Caco-2 (cell line): ENCODE measurements at places on chromosomes 7 and 10.

GRCh38 chr7:52311886-52312285 lies 723.5 kb upstream of the POM121L12 start:
- no peak overlapping the region for H3K4me3 ChIP-seq
- no peak overlapping the region for H3K27ac ChIP-seq
- no peaks in the 10 kb centered on the region for H3K36me3 ChIP-seq
- peak; percentile 40 for DNase-seq
- 0 out of 2 replicates have a peak, but pooled peaks cover 4% of the 10 kb centered on the region for H3K4me1 ChIP-seq

DNA sequence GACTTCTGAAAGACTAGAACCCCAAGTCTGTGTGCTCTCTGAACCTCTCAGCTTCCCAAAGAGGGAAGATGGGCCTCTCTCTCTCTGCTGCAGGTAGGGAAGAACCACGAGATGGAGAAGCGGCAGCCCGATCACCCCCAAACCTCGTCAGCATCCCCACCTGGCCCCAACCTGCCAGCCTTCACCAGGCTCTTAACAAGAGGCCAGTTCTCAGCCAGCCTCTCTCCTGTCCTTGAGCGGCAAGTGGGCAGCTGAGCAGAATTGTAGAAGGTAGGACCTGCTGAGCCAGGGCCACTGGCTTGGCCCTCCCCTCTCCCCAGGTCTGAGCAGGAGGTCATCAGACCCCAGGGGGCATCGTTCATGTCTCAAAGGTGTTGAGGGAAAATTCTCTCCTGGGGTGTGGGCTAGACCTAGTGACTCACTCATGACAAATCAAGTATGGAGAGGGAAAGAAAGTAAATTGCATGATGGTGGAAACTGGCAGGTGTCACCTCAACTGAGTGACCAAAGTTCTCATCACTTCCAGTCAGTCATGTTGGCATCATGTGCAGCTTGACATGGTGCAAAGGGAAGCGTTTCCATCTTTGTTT lies 92.0 kb upstream of the GPR26 start:
- no peak overlapping the region for H3K4me3 ChIP-seq
- H3K36me3 ChIP-seq: no peaks in the 10 kb centered on the region
- no peak for DNase-seq
- H3K27me3 ChIP-seq: peaks cover 1% of the 10 kb centered on the region; the same call in 1 of the 2 replicates
- no peaks in the 10 kb centered on the region for H3K4me1 ChIP-seq

- H3K36me3 ChIP-seq: no peaks in the 10 kb centered on the region
- H3K27ac ChIP-seq: peak overlapping the region; percentile 49
- peaks cover 50% of the 10 kb centered on the region for H3K4me1 ChIP-seq
- H3K27me3 ChIP-seq: no peaks in the 10 kb centered on the region
These were observed 5.6 kb downstream of the RAPGEF5 start for GRCh38 chr7:22351329-22351692.

- no peak overlapping the region for H3K27ac ChIP-seq
- H3K4me1 ChIP-seq: 0 out of 2 replicates have a peak, but pooled peaks cover 6% of the 10 kb centered on the region
- no peak overlapping the region for H3K4me3 ChIP-seq
- H3K36me3 ChIP-seq: no peaks in the 10 kb centered on the region
- H3K27me3 ChIP-seq: no peaks in the 10 kb centered on the region
- no peak for DNase-seq
These were observed 31.2 kb downstream of the CCDC126 start for GRCh38 chr7:23628370-23628769.

GRCh38 chr10:102001435-102002068 lies 54.4 kb downstream of the ARMH3 start:
- H3K4me3 ChIP-seq: no peak overlapping the region
- no peak for DNase-seq
- H3K36me3 ChIP-seq: no peaks in the 10 kb centered on the region
- H3K4me1 ChIP-seq: no peaks in the 10 kb centered on the region
- H3K27ac ChIP-seq: no peak overlapping the region
- H3K27me3 ChIP-seq: no peaks in the 10 kb centered on the region

GRCh38 chr7:38229386-38229785 lies 44.0 kb downstream of the TARP start:
- no peaks in the 10 kb centered on the region for H3K27me3 ChIP-seq
- no peaks in the 10 kb centered on the region for H3K4me1 ChIP-seq
